ENCODE measurements at places on chromosomes 3 and 15.

- no peak overlapping the region for H3K4me3 ChIP-seq
- no peaks in the 10 kb centered on the region for H3K27me3 ChIP-seq
- DNase-seq = no peak
Observed at GRCh38 chr15:101159936-101160815, 91.7 kb downstream of the CHSY1 start.

- H3K27me3 ChIP-seq = no peaks in the 10 kb centered on the region
- H3K4me3 ChIP-seq = no peak within 1 kb of the TSS
- no peak for DNase-seq
- H3K4me1 ChIP-seq = no peaks in the 10 kb centered on the region
Observed at GRCh38 chr3:191198932-191199331, at the start of gene OSTN. Gene OSTN (plus strand): TSS chr3:191199241. CDS start chr3:191212533, 13,292 bp downstream.

DNA sequence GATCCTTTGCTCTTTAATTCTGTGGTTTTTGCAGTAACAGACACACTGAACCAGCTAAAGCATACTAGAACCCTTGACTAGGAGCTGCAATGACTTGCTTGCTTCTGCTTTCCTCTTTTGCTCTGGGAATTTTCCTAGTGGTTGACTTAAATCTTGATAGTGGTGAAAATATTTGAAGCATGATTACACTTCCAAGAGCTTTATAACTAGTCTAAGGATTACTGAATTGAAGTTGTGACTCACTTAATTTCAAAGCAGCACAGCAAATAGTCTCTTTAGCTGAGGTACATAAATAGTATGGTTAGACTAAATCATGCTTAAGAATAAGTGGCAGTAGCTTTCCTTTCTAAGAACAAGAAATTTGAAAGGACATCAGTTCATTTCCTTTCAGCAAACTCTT is 513.5 kb upstream of the GBE1 start:
- no peak overlapping the region for H3K4me3 ChIP-seq
- no peaks in the 10 kb centered on the region for H3K27me3 ChIP-seq
- H3K36me3 ChIP-seq = no peaks in the 10 kb centered on the region
- H3K4me1 ChIP-seq = no peaks in the 10 kb centered on the region
- no peak overlapping the region for H3K27ac ChIP-seq

GRCh38 chr3:100941451-100941850 is 51.8 kb downstream of the ABI3BP start:
- no peaks in the 10 kb centered on the region for H3K36me3 ChIP-seq
- H3K27me3 ChIP-seq = no peaks in the 10 kb centered on the region
- H3K4me3 ChIP-seq = no peak overlapping the region
- no peak for DNase-seq

DNA sequence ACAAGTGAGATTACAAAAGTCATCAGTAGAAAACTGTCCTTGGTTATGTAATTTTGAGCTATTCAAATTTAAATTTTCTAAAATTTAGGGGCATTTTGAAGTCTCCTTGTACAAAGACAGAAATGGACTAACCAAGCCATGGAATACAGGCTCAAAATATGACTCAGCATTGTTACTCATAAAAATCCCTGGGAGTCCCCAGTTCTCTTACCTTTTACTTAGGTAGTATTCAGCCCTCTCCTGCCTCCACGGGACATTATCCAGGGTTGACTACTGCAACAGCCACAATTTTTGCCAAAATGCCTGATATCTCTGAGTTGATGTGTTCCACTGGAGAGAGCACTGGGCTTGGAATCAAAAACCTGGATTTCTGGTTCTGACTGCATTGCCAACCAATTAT is 25.0 kb downstream of the CLDN18 start:
- H3K27ac ChIP-seq = no peak overlapping the region
- H3K36me3 ChIP-seq = no peaks in the 10 kb centered on the region
- no peaks in the 10 kb centered on the region for H3K4me1 ChIP-seq
- H3K27me3 ChIP-seq = peaks cover 8% of the 10 kb centered on the region
- no peak for DNase-seq
- no peak overlapping the region for H3K4me3 ChIP-seq

- H3K36me3 ChIP-seq = no peaks in the 10 kb centered on the region
- no peak overlapping the region for H3K4me3 ChIP-seq
- no peak for DNase-seq
- no peak overlapping the region for H3K27ac ChIP-seq
Observed at GRCh38 chr15:62874064-62874463, 168.5 kb upstream of the TPM1 start.

DNA sequence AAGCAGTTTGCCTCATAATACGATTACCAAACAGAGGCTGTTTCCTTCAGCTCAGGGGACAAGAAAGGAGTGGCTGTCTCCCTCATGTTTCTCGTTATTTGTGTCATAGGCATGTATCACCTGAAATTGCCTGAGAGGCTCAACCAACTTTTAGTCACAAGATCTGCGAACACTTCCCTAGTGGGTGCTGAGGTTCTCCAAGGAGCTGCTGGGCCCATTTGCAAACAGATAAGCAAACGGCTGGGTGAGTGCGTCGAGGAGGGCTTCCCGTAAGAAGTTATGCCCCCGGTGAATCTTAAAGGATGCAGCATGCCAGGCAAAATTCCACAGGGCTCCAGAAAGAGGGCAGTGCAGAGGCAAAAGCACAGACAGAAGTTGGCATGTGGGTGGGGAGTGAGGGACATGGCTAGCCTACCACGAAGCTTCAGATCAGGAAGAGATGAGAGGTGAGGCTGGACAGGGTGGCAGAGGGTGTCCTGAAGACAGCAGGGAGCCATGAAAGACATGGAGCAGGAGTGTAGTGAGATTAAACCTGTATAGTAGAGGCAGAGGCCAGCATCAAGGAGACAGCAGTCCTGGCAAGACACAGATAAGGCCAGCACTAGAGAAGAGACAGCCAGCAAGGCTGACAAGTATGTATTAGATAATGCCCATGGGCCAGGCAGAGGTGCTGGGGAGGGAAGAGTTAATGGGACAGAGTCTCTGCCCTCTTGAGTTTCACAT is 4.0 kb upstream of the GP9 start:
- H3K4me1 ChIP-seq = peaks cover 11% of the 10 kb centered on the region
- H3K4me3 ChIP-seq = no peak overlapping the region
- H3K27ac ChIP-seq = no peak overlapping the region
- H3K36me3 ChIP-seq = no peaks in the 10 kb centered on the region
- no peak for DNase-seq
- no peaks in the 10 kb centered on the region for H3K27me3 ChIP-seq

DNA sequence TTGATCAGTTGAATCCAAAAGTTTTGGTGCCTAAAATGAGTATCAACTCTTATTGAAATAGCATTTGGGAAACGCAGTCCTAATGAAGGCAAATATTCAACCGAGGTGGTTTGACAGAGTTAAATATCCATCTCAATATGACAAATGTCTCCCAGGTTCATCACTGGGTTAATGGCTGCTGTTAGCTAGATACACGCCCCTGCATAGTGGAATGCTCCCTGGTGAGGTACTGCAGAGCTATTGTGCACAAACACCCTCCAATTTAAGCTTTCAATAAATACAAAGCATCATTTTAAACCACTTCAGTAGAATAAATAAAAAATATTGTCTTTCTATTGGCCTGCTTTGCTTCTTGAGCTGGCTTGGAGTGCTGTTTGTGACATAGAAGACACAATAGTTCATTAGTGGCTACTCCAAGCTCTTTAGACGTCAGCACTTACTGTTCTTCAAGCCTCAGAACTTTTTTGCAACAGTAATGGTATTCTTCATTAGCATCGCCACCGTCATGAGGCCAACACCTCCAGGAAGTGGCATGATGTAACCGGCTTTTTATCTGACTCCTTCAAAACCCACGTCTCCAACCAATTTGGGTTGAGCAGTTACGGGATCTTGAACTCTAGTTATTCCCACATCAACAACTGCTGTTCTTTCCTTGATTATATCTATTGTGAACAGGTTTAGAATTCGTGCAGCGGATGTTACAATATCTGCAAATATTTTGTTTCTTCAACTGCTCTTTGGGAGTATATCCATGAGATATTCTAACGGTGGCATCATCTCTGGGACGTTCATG is 1159.6 kb upstream of the EPHA6 start:
- no peaks in the 10 kb centered on the region for H3K27me3 ChIP-seq
- H3K4me1 ChIP-seq = no peaks in the 10 kb centered on the region
- H3K27ac ChIP-seq = no peak overlapping the region
- DNase-seq = no peak
- H3K4me3 ChIP-seq = no peak overlapping the region
- no peaks in the 10 kb centered on the region for H3K36me3 ChIP-seq

DNA sequence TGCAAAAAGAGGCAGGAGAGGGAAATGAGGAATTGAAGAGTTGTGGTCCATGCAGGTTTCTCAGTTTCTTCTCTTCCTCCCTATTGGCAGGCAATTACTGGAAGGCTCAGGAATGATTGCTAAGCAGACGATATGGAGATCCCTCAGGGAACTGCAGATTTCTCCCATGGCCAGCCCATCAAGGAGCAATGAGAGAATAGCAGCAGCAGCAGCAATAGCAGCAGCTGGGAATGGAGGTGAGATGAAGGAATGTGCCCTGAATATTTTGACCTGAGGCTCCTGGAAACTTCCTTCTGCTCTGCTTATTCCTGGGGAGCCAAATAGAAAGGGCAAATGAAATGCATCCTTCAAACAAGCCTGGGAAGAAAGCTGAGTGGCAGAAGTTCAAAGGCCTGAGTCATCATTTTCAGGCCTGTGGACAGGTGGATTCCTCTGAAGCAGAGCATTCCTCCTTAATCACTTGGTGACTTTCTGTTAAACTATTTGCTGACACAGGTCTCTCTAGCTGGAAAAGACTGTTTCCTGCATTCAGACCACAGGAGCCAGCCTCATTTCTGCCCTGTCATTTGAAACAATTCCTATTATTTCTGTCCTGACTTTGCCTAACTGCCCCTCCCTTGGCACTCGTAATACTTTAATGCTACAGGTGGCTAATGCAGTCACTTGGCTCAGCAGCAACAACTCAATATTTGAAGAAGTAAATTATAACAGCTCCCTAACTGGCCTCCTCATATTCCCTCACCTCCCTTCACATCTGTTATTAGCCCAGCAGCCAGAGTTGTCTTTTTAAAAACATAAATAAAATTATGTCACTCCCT is 146.9 kb upstream of the GADL1 start:
- no peak for DNase-seq
- H3K4me1 ChIP-seq = no peaks in the 10 kb centered on the region
- no peaks in the 10 kb centered on the region for H3K36me3 ChIP-seq
- no peaks in the 10 kb centered on the region for H3K27me3 ChIP-seq
- no peak overlapping the region for H3K4me3 ChIP-seq
- H3K27ac ChIP-seq = no peak overlapping the region

DNA sequence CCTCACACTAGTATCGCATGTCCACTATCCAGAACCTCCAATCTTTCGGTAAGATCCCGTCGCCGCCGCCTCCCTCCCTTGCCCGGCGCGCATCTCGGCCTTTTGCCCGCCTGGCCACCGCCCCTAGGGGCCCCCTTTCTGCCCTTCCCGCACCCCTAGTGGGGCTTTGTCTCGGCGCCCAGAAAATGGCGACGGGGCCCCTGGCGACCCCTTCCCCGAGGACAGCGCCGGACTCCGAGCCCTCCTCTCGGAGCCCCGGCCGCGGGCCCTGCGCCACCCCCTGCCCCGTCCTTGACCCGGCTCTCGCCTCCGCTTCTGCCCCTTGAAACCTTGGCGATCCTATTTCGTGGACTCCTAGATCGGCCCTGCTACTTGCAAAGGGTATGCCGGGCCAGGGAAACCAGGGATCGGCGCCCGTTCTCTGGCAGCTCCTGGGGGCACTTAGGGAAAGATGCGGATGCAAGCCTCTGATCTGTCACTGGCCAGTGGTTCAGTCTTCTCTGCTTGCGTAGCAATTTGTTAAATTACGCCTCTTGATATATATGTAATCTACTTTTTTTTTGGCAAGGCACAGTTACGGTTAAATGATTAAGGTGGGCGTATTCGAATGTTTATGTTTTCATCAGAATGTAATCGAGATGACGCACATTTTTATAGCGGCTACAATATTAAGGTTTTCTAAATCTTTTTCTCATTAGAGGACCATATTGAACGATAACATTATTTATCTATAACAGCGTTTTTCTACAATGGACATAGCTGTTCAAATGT is 603 bp downstream of the EIF1B start:
- peaks cover 34% of the 10 kb centered on the region for H3K36me3 ChIP-seq
- no peaks in the 10 kb centered on the region for H3K27me3 ChIP-seq
- H3K4me3 ChIP-seq = peak overlapping the region; percentile 93
- peaks cover 11% of the 10 kb centered on the region for H3K4me1 ChIP-seq

DNA sequence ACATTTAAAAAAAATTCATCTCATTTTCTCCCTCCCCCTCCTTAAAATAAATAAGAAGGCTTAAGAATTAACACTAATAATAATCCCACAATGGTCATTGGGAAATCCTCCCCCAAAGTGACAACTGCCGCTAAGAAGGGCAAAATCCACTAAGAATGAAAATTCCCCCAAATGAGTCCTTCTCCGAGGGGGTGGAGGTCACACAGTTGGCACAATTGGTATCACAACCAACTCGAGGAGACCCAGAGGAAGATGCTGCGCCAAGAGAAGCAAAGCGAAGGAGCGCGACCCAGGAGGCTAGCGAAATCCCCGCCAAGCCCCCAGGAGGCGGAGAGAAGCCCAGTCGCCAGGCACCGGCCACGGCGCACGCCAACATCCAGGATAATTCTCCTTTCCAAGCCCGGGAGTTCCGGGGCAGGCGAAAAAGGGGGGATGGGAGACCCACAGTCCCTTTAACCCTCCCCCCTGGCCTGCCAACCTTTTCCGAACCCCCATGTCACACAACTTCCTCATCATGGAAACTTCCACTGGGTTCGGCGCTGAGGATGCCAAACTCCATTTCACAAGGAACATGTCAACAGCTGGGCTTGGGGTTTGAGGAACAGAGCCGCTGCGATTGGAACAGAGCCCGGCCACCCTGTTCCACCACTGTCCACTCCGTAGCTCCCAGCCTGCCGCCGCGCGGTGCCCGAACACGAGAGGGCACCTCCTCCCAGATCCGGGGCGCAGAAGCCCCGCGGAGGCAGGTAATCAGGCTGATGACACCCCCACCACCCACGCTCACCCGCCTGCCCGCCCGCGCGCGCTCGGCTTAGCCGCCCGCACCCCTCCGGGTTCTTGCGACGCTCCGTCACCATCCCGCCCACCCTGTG is 668 bp downstream of the THRB start:
- DNase-seq = no peak
- H3K27me3 ChIP-seq = peaks cover 20% of the 10 kb centered on the region
- no peaks in the 10 kb centered on the region for H3K36me3 ChIP-seq

DNA sequence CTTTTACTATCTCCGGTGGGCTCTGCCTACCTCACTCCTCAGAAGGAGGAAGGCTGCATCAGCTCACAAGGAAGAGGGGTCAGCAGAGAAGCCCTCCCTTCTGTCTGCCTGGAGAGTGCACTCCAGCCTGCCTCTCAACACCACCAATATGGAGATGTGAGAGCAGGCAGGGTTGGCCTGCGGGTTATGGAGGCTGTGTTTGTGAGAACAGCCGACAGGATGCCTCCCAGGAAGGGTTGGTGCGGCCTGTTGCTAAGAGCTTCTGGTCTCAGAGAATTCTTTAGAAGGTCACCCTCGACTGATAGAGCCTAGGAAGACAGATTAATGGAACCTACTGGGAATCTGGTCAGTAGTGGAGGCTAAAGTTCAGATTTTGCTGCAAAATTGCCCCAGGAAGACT is 326.1 kb downstream of the NTRK3 start:
- H3K27ac ChIP-seq = no peak overlapping the region
- peaks cover 2% of the 10 kb centered on the region for H3K27me3 ChIP-seq
- H3K4me3 ChIP-seq = no peak overlapping the region
- H3K4me1 ChIP-seq = no peaks in the 10 kb centered on the region
- H3K36me3 ChIP-seq = no peaks in the 10 kb centered on the region

- DNase-seq = no peak
- no peaks in the 10 kb centered on the region for H3K4me1 ChIP-seq
- no peak overlapping the region for H3K4me3 ChIP-seq
- no peak overlapping the region for H3K27ac ChIP-seq
Observed at GRCh38 chr3:139588450-139588849, 48.9 kb upstream of the RBP1 start.

GRCh38 chr3:189809583-189809982 is 178.4 kb downstream of the TP63 start:
- no peak overlapping the region for H3K27ac ChIP-seq
- H3K27me3 ChIP-seq = no peaks in the 10 kb centered on the region
- H3K4me1 ChIP-seq = no peaks in the 10 kb centered on the region
- H3K4me3 ChIP-seq = no peak overlapping the region
- H3K36me3 ChIP-seq = no peaks in the 10 kb centered on the region
